Activated B cell treated with CpG ODN at 0.5 μM for 24 hours (primary cell): ENCODE measurements at places on chromosomes 5 and 9. TPM values are rescaled to one million over a fixed set of nuclear protein-coding genes. Genes with fewer than 3 reads are reported as not detected.

GRCh38 chr9:131773911-131774379 lies 34.1 kb upstream of the RAPGEF1 start:
- DNase-seq, result no peak
- peaks cover 34% of the 10 kb centered on the region for H3K27me3 ChIP-seq
- H3K4me3 ChIP-seq, result no peak overlapping the region
- no peak overlapping the region for H3K27ac ChIP-seq
- no peaks in the 10 kb centered on the region for H3K4me1 ChIP-seq

DNA sequence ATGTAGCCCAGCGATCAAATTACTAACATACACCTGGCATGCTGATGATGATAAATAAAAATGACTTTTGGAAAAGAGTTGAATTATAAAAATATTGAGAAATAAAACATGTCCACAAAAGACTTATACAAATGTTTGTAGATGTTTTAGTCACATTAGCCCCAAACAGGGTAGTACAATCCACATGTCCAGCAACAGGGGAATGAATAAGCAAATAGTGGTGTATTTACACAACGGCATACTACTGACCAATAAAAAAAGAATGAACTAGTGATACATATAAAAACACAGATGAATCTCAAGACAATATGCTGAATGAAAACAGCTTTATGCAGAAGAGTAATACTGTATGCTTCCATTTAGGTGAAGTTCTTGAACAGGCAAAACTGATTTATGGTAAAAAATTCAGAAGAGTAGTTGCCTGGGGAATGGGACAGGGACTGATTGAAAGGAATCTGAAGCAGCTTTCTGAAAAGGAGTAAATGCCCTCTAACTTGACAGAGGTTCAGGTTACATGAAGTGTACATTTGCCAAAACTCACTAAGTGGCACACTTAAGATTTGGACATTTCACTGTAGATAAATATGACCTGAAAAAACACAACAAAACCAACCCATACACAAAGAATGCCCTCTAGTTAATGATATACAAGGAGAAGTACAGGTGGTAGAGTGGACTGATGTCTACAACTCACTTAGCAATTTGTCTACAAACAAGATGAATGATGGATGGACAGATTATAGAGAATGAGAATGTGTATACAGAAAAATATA lies 35.4 kb downstream of the ACTL7A start:
- H3K27ac ChIP-seq, result no peak overlapping the region
- H3K27me3 ChIP-seq, result no peaks in the 10 kb centered on the region
- H3K4me1 ChIP-seq, result no peaks in the 10 kb centered on the region
- no peak overlapping the region for H3K4me3 ChIP-seq

GRCh38 chr5:61328791-61329549 lies 3.1 kb upstream of the ZSWIM6 start:
- no peak for DNase-seq
- H3K27ac ChIP-seq, result no peak overlapping the region
- H3K36me3 ChIP-seq, result peaks cover 3% of the 10 kb centered on the region
- peak overlapping the region; percentile 88 for H3K4me3 ChIP-seq
- H3K4me1 ChIP-seq, result peaks cover 30% of the 10 kb centered on the region

- H3K27ac ChIP-seq, result no peak overlapping the region
- no peak for DNase-seq
- no peak overlapping the region for H3K4me3 ChIP-seq
- H3K36me3 ChIP-seq, result no peaks in the 10 kb centered on the region
Measured at GRCh38 chr5:115033861-115034260, 135.8 kb downstream of the TRIM36 start.

- H3K4me3 ChIP-seq, result no peak overlapping the region
- no peak for DNase-seq
- H3K27me3 ChIP-seq, result peaks cover 2% of the 10 kb centered on the region
- no peaks in the 10 kb centered on the region for H3K36me3 ChIP-seq
- H3K4me1 ChIP-seq, result no peaks in the 10 kb centered on the region
- H3K27ac ChIP-seq, result no peak overlapping the region
Measured at GRCh38 chr5:137181667-137182066, 317.5 kb downstream of the SPOCK1 start.

CDKN2B gene
- 0.32 and 0.38 TPM in 2 replicates for total RNA-seq

HTR1A gene
- not detected in 2 replicates for total RNA-seq

DNA sequence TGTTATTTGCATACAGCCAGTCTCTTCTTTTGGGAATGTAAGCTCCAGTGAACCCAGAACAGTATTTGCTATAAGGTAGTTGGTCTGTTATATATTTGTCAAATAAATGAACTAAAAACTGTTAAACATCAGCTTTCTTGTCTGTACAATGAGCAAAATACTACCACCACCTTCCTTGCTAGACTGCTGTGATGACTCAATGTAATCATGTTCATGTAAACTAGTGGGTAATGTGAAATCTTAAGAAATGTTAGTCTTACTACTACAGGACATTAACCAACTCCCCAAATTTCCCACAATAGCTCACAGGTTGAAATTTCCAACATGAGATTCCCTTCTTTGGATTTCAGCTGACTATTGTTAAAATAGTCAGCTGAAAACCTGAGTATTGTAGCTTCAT lies 176.1 kb downstream of the TRPM3 start:
- no peak for DNase-seq
- no peak overlapping the region for H3K27ac ChIP-seq
- no peaks in the 10 kb centered on the region for H3K36me3 ChIP-seq
- no peaks in the 10 kb centered on the region for H3K27me3 ChIP-seq
- H3K4me3 ChIP-seq, result no peak overlapping the region
